ENCODE measurements at places on chromosomes 6 and 20.
A peak's percentile ranks its signal among the peaks of the same experiment; 100 is the strongest.

- DNase-seq: no peak
Observed at GRCh38 chr20:60535211-60535610, 577.0 kb downstream of the CDH26 start.

DNA sequence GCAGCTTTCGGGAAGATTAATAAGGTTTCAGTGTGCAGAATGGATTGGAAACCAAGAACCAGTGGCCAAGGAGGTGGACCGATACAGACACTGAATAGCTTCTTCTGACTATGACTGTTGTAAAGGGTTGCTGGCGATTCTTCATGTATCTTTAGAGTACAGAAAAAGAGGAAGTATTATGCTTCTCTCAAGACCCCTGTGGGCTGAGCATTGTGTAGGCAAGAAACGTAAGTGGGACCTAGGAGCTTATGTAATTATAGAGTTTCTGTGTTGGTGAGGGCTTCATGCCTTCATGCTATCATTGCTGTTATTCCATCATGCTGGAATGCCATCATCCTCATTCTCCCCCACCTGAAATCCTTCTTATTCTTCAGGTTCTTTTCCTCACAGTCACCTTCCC, 105.4 kb upstream of the AKIRIN2 start:
- no peak for DNase-seq

DNA sequence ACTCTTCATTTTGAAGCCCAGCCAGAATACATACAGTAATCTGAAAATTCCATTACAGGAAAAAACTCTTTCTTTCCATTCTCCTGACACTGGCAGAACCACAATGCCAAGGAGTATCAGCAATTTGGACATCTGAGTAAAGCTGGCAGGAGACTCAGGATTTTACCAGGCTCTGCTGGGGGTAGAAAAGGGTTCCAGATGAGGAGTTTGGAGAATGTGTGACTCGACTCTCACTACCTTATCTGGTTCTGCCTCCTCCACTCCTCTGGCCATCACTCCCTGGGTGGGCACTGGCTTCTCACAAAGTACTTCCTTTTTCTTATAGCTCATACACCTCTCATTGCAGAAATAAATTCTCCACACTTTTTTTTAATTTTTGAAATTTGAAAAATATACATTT, 10.6 kb upstream of the WFDC8 start:
- no peak for DNase-seq

DNA sequence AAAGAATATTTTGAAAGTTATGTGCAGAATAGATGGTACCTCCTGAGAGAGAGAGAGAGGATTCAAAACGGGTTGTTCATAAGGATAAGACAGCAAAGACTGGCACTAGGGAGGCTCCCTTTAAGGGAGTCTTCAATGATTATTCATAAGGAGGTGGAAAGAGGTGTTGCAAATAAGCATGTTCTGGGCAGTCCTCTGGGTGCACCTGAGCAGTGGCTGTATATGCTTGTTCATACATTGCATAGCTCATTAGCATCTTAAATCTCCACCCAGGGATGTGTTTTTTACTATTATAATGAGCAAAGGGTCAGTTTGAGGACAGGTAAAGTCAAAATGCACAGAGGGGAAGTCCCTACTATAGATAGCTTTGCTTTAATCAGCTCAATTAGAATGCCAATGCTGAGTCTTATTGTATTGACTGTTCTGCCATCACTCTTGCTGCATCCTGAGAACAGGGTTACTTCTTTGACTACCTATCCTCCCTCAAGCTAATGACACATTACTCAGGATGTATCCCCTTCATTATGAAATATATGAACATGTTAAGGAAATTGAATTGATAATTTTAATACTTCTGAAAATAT, 10.0 kb upstream of the SIRPG start:
- DNase-seq: no peak

DNA sequence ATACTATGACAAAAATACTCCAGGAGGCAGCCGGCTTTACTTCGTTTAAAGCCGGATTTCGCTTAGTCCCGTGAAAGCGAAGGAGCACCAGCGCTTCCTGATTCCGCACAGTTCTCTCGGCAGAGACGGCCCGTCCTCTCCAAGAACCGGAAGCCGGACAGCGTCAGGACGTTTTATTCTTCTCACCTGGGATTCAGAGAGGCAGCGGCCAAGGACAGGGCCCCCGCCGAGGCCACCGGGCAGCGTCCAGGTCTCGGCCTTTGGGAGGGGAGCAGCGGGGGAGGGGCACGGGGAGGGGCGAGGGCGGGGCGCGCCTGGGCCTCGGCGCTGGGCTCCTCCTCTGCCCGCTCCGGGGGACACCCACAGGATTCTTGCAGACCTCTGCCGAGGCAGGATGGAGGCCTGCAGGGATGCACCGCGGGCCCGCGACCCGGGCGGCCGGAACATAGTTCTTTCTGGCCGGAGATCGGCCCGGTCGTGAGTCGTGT, 2.8 kb upstream of the DIDO1 start:
- peak; percentile 56 for DNase-seq

GRCh38 chr6:159871906-159872305, 18.9 kb upstream of the MAS1 start:
- peak; percentile 17 for DNase-seq

GRCh38 chr6:37243816-37244370, 13.7 kb upstream of the TBC1D22B start:
- DNase-seq: no peak

DNA sequence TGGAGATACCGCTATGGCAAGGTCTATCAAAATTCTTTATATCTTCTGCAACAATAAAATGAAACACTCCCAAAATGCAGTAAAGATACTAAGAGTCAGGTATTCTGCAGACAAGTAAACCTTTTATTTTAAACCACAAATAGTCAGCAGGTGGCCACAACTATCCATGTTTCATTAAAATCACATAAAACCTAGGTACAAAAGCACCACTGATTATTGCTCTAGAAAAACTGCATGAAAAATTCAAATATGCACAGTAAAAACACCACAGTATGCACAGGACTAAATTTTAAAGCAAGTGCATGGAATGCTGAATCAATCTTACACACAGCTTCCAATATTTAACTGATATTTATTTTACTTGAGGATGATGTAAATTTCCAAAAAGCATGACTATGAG, 33.3 kb downstream of the HMGN3 start:
- DNase-seq: no peak

- no peak for DNase-seq
Observed at GRCh38 chr6:130518588-130518987, 152.8 kb downstream of the TMEM200A start.

GRCh38 chr20:37905671-37906613, 3.0 kb downstream of the VSTM2L start:
- DNase-seq: no peak

GRCh38 chr6:6090861-6091607, 84.3 kb upstream of the NRN1 start:
- DNase-seq: no peak

- DNase-seq: peak; percentile 94
Observed at GRCh38 chr6:44738601-44739146, 351.2 kb downstream of the CDC5L start.

DNA sequence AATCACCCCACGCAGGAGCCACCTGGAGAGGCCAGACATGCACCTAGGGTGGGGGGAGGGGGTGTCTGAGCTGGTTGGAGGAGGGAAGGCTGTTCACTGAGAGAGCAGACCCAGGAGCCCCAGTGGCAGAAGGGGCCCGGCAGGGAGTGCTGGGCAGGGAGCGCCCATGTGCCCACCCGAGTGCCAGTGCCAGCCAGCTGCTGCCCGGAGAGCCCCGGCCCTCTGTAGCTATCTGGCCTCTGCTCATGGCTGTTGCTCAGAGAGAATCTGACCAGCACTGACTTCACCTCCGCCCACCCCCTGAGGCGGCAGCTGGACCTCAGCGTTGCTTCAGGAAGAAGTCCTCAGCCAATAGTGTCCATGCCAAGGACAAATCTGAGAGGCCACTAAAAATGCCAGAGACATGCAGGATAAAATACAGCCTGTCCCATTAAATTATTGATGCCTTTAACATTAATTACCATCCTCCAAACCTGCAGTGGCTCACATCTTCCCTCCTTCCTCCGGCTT, 22.8 kb downstream of the SLC17A9 start:
- no peak for DNase-seq

GRCh38 chr6:66210964-66211363, 503.9 kb upstream of the EYS start:
- peak; percentile 9 for DNase-seq

- DNase-seq: no peak
Observed at GRCh38 chr20:53713328-53714056, 119.9 kb upstream of the ZNF217 start.
